ENCODE measurements at places on chromosomes 11 and 22.

- no peak for DNase-seq
These were observed 87.1 kb upstream of the LINC01488 start for GRCh38 chr11:69394234-69394868.

- no peak for DNase-seq
These were observed 666.5 kb downstream of the NTM start for GRCh38 chr11:132036746-132037466.

DNA sequence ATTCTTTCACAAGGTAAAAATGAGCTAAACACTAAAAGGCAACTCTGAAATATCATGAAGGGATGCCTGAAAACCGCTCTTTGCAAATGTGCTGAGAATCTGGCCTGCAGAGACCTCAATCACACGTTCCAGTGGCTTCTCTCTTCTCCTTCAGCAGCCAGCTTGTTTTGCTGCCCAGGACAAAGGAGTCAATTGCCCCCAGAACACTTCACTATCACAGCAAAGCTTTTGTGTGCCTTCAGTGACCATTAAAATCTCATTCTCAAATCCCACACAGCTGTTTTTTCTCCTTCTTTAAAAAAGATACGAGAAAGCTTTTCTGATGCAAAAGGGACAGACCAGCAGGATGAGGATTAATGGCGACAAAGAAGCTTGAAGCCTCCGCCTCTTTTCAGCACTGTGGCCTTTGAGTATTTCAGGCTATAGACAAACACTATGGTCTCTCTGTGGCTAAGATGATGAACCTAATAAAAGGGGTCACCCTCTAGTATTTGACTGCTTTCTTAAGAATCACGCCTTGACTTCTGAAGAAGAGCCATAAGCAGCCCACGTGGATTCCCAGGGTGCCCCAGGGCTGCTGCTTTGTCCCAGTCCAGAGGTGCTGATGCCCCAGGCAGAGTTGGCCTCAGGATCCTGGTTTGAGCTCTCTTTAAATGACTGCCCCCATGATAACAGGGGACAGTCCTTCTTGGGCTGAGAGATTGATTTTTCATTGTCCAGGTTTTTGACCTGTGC, 33.4 kb upstream of the NRIP3 start:
- no peak for DNase-seq

- DNase-seq, result no peak
These were observed 69.2 kb upstream of the RRM1 start for GRCh38 chr11:4025248-4025966.

Data from CD4-positive, alpha-beta T cell treated with Interleukin-6 at 100 ng/mL for 8 hours (primary cell).